Stimulated activated CD4-positive, alpha-beta T cell treated with anti-CD3 and anti-CD28 coated beads, TNF-alpha, amount 100 ng/mL, for 4 hours (primary cell): ENCODE measurements at places on chromosomes 12 and 14.

GRCh38 chr14:37900561-37900960 is 305.1 kb downstream of the TTC6 start:
- no peak for DNase-seq

DNA sequence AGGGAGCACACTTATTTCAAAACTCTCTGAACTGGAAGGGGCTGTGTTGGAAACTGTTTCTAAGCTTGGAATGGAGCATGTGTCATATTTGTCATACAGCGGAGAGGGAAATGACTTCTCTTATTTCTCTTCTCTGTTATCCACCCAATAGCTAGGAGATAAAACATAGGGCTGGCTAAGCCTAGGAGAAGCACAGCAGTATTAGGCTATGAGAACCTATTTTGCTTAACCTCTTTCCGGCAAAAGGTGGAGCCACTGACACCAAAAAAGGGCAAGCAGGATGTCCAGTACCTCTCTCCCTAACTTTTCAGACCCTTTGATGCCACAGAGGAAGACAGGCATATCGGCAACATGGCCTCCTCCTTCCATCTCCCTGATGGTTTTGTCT is 148.3 kb downstream of the CRADD start:
- DNase-seq, result no peak

- DNase-seq, result peak; percentile 68
Measured at GRCh38 chr12:48350249-48351021, at the start of gene ZNF641. TSS of gene ZNF641 (minus strand) at chr12:48350919. CDS start at chr12:48348090, 2,829 bp downstream.

DNA sequence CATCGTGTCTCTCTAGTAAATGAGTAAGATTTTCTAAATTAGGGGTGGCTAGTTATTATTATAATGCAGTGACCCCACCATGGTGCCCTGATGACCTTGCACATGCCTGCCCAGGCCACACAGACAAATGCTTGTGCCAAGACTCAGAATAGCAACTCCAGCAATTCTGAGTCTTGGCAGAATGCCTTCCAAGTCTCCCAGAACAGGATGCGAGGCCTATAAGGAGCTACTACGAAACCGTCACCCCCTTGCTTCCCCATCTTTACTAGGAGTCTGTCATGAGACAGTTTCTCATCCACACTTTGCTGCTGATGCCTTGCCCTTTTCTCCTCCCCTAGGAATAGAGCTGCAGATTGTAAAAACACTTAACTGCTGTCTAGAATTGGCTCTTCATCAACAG is 559.9 kb downstream of the TRHDE start:
- DNase-seq, result no peak

DNA sequence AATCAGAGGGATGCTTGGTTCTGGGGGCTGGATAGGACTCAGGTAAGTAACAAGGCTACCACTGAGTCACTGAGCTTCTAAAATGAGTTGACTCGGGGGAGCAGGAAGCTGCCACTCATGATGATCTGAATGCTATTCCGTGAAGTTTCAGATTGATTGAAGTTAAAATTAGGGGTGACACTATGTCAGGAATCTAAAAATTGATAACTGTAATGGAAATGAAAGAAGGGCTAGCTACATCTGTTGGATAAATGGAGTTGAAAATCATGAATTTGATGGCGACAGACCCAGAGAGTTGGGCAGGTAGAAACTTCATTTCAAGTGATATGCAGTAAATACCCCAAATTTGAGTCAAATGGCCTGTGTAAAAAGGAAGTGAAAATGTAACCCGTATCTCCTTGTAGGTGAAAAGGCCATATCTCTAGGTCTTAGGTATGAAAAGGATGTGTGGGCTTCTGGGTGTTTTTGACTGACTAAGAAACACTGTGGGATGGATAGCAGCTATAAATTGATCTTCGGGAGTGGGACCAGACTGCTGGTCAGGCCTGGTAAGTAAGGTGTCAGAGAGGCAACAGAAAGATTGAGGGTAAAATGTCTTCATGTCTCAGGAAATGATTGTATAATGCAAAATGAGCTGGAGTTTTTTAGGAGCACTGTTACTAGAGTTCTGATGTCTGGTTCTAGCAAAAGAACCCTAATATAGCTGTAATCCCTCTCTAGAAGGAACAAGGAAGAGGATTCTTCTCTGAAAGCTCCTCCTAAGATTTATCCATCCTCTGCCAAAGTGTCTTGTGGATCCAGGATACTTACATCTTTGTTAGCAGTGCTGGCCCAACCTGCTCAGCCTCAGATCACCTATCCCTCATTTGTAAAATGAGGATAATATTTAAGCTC is 57.3 kb downstream of the DAD1 start:
- DNase-seq, result no peak

GRCh38 chr14:36988989-36989388 is 183.4 kb downstream of the SLC25A21 start:
- DNase-seq, result no peak

DNA sequence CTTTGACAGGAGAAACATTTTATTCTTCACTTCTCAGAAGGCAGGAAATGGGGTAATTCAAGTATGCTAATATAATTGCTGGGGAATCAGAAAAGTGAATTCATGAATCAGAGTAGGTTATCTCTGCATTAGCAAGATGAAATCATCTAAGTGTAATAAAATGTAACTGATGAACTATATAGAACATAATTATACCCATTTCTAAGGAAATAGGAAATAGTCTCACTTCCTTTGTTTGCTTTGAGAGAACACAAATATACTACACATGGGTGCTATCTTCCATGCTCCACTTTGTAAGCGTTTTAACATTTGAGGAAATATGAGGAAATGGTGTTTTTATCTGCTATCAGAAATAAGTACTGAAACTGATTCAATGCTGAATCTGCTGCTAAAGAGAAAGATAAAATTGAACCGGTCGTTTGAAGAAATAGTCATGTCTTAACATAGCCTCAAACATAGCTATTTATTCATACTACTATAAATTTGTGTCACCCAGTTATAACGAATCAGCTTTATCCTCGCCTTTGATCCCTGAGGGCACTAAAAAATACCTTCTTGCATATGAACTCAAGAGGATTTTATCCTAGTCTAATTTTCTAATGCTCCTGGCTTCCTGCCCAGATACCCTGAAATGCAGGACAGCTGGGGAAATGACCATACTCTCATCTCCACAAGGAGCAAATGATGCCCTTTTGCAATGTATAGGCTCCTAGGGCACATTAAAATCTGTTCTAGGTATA is 696.0 kb downstream of the C12orf50 start:
- no peak for DNase-seq

- DNase-seq, result no peak
Measured at GRCh38 chr14:40074169-40074568, 641.9 kb upstream of the FBXO33 start.

- DNase-seq, result peak; percentile 9
Measured at GRCh38 chr12:76183459-76184186, 99.1 kb upstream of the NAP1L1 start.

DNA sequence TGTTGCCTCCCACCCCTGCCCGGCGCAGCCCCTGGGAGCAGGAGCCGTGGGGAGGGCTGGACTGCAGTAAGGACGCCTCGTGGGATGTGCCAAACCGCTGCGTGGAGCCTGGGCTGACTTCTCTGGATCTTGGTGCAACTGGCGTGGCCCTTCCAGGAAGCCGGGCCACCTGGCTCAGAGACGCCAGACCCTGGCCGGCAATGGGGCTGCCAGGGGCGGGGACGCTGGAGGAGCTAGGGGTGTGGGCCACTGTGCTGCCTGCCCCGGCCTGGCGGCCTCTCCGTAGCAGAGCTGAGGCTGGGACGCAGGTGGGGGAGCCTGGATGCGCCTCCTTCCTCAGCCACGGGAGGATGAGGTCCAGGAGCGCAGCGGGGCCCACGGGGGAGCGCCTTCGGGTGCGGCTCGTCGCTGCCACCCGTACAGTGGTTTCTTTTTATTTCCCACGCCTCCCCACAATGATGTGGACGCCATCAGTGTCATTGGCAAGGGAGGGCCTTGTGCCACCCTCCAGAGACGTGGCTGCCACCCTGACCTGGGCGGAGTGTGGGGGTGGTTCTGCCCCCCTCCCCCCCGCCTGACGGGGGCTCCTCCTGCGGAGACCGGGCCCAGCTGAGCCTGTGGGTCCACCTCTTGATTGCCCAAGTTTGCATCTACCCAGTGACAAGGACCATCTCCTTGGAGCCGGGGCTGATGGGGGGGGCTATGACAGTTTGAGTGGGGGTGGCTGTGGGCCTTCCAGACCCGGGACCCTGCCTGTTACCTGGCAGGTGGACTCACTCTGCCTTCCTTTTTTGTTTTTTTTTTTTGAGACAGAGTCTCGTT is 11.3 kb downstream of the DDX51 start:
- DNase-seq, result no peak

DNA sequence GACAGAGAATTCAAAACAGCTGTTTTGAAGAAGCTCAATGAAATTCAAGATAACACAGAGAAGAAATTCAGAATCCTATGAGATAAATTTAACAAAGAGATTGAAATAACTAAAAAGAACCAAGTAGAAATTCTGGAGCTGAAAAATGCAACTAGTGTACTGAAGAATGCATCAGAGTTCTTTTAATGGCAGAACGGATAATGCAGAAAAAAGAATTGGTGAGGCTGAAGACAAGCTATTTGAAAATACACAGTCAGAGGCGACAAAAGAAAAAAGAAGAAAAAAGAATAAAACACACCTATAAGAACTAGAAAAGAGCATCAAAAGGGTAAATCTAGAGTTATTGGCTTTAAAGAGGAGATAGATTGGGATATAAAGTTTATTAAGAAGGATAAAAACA is 103.3 kb downstream of the INSM2 start:
- DNase-seq, result no peak
